Activated T-cell treated with anti-CD3 and anti-CD28 coated beads, Interleukin-2, amount 50 U/mL, for 72 hours (primary cell): ENCODE measurements at places on chromosomes 3 and 15. TPM values are rescaled to one million over a fixed set of nuclear protein-coding genes. Genes with fewer than 3 reads are reported as not detected.
A peak's percentile ranks its signal among the peaks of the same experiment; 100 is the strongest.

CASR gene
- total RNA-seq, result 0.17 TPM

TRH gene
- not detected for total RNA-seq

SH3GL3 gene
- total RNA-seq, result 0.19 TPM

LRRC34 gene
- 6.3 TPM for total RNA-seq

DNA sequence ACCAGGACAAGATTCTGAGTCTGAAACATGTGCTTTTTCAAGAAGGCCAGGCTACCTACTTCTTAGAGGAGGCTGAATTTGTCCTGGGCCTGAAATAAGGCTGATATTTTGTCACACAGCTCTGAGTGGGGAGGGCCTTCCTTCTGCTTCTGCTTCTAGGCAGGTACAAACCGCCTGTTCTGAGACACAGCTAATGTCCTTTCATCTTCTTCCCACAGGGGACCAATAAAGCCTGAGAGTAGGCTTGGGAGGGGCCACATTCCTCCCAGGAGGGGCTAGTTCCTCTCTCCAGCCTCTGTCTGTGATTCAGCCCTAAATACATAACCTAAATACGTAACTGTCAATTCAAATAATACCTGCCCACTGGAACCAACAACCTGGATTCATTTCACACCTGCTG lies 34.8 kb downstream of the CRYGS start:
- no peak for DNase-seq
- H3K27ac ChIP-seq, result no peak overlapping the region
- H3K36me3 ChIP-seq, result peaks cover 3% of the 10 kb centered on the region
- peaks cover 72% of the 10 kb centered on the region for H3K4me1 ChIP-seq
- H3K27me3 ChIP-seq, result no peaks in the 10 kb centered on the region

DNA sequence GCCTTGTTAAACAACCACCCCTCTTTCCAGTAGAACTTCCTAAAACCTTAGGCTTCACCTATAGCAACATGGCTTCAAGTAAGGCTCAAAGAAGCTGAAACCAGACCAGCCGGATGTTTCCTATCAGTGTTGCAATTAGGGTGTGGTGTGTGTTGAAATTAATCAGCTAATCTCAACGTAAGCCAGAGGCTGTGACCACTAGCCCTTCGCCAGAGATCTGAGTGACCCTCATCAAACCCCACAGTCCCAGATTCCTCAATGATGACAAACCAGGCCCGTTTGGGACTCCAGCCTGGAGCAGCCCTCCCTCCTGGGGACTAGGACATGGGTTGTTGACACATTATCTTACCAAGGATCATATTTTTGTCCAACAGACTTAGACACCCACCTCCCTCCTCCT lies 27.3 kb downstream of the CYP11A1 start:
- H3K4me1 ChIP-seq, result peaks cover 6% of the 10 kb centered on the region
- H3K27ac ChIP-seq, result no peak overlapping the region

- H3K4me1 ChIP-seq, result no peaks in the 10 kb centered on the region
- H3K27me3 ChIP-seq, result peaks cover 5% of the 10 kb centered on the region
- DNase-seq, result no peak
- no peak overlapping the region for H3K27ac ChIP-seq
- no peaks in the 10 kb centered on the region for H3K36me3 ChIP-seq
Measured at GRCh38 chr3:185717627-185718402, 107.0 kb downstream of the IGF2BP2 start.

- H3K4me1 ChIP-seq, result peaks cover 47% of the 10 kb centered on the region
- peak overlapping the region; percentile 73 for H3K27ac ChIP-seq
- no peaks in the 10 kb centered on the region for H3K27me3 ChIP-seq
- H3K4me3 ChIP-seq, result no peak overlapping the region
- no peak for DNase-seq
Measured at GRCh38 chr3:31615071-31615875, 82.5 kb downstream of the STT3B start.

DNA sequence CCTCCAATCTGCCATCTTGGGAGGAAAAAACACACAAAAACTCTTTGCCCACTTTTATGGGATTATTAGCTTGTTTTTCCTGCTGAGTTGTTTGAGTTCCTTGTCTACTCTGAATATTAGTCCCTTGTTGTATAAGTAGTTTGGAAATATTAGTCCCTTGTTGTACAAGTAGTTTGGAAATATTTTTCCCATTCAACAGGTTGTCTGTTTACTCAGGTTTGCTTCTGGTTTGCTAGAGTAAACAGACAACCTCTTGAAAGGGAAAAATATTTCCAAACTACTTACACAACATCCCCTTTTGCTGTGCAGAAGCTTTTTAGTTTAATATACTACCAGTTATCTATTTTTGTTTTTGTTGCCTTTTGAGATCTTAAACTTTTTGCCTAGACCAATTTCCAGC lies 193.3 kb upstream of the MANF start:
- no peak overlapping the region for H3K4me3 ChIP-seq
- DNase-seq, result no peak
- H3K27ac ChIP-seq, result peak overlapping the region; percentile 40
- H3K36me3 ChIP-seq, result peaks cover 4% of the 10 kb centered on the region

DNA sequence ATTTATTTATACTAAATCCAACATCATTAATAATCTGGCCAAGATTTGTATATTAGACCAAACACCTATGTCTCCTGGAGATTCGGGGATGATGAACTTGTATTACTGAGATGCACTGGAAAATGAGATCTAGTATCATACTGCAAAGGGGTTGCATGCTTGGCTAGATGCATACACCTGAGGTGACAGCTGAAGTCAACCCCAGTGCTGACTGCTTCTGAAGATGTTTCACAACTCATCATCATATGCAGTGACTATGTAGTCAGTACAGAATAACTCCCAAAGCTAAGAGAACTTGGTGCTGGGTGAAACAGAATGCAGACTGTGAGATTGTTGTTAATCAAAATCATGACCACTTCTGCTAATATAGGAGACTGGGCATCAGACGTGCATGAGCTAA lies 1114.2 kb downstream of the NSUN3 start:
- no peak for DNase-seq
- no peak overlapping the region for H3K4me3 ChIP-seq
- no peaks in the 10 kb centered on the region for H3K36me3 ChIP-seq
- H3K27ac ChIP-seq, result no peak overlapping the region

GRCh38 chr3:111737706-111738086 lies 121.4 kb upstream of the PHLDB2 start:
- peaks cover 29% of the 10 kb centered on the region for H3K4me1 ChIP-seq
- no peak overlapping the region for H3K4me3 ChIP-seq
- H3K27ac ChIP-seq, result no peak overlapping the region
- no peak for DNase-seq
- no peaks in the 10 kb centered on the region for H3K27me3 ChIP-seq

GRCh38 chr3:25690768-25691533 lies 26.2 kb upstream of the TOP2B start:
- H3K4me1 ChIP-seq, result no peaks in the 10 kb centered on the region
- no peak overlapping the region for H3K4me3 ChIP-seq
- peaks cover 10% of the 10 kb centered on the region for H3K27me3 ChIP-seq

DNA sequence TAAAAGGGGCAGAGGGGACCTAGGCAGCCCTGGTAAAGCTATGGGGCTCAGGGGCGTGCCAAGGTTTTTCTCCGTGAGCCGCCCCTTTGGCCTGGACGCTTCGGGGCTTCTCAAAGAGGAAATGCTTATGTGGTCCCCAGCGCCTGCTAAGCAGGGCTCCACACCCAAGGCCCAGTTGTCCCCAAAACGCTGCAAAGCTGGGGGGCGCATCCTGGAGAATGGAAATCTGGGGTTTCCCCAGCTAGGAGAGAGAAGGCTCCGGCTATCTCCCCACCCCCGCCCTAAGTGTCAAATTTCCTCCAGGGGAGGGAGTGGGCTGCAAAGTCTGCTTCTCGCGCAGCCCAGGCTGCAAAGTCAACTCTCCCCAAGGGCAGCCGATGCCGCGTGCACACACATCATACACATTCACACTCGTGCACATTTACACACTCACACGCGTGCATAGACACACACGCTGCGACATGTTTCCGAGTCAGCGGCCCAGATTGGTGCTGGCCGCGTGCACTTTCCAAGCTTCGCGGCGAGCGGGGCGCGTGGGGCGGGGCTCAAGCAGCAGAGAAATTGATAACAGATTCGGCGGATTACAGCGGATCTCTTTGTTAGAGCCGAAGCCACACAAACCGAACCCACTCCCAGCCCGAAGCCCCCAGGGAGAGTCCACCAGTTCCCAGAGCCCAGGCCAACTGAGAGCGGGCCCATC lies 4.5 kb downstream of the WNT5A start:
- peaks cover 74% of the 10 kb centered on the region for H3K27me3 ChIP-seq
- H3K36me3 ChIP-seq, result no peaks in the 10 kb centered on the region
- H3K4me1 ChIP-seq, result peaks cover 15% of the 10 kb centered on the region
- no peak for DNase-seq

DNA sequence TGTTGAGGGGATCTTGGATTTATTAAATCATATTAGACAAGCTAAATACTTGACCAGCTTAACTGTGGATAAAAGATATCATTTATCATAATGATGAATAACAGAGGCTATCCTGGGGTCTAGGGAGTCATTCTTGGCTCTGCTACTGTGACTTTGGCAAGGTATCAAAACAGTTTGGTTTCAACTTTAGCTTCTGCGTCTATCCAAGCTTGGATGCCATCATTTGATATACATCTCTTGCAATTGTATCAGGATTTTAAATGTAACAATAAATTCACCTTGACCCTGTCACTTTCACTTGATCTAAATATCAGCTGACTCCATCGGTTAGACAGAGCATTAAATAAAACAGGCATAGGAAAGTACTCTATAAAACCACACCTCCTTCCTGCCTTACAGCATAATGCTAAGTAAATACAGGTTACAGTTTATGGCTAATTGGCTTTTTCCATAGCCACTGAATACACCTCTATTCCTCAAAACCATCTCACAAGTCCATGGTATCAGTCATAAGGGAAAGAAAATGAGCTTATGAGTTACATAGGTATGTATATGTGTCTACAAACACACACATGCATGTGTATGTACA lies 262.9 kb downstream of the CTNNB1 start:
- no peak overlapping the region for H3K4me3 ChIP-seq
- no peaks in the 10 kb centered on the region for H3K27me3 ChIP-seq
- H3K4me1 ChIP-seq, result no peaks in the 10 kb centered on the region

DNA sequence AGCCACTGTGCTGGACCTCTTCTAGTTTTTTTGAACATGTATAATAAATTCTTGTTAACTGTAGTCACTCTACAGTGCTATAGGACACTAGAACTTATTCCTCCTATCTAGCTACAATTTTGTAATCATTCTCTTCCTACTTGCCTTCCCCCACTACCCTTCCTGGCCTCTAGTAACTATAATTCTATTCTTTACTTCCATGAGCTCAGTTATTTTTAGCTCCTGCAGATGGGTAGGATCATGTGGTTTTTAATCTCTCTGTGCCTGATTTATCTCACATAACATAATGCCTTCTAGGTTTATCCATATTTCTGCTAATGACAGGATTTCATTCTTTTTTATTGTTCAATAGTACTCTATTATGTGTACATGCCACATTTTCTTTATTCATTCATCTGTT lies 113.2 kb upstream of the FGF7 start:
- peaks cover 5% of the 10 kb centered on the region for H3K4me1 ChIP-seq
- H3K27me3 ChIP-seq, result no peaks in the 10 kb centered on the region
- no peak overlapping the region for H3K4me3 ChIP-seq
- DNase-seq, result no peak
- peaks cover 11% of the 10 kb centered on the region for H3K36me3 ChIP-seq

DNA sequence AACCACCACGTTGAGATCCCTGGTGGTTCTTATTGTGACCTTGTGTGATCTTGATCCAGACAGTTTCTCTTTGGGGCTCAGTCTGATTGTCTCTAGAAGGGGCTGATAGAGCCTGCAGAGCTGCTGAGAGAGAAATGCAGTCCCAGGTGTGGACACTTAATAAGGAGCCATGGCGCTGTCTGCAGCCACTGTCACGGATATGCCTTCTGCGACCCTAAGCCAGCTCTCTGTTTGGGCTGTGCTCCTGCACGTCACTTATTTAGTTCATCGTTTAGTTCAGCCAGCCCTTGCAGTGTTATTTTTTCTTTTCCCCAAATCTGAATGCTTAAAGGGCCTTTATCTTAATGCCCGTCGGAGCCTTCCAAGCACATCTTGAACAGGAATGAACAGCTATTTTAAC lies 12.0 kb downstream of the SLC6A1 start:
- no peak overlapping the region for H3K27ac ChIP-seq
- H3K4me3 ChIP-seq, result no peak overlapping the region
- peaks cover 20% of the 10 kb centered on the region for H3K27me3 ChIP-seq
- no peak for DNase-seq

DNA sequence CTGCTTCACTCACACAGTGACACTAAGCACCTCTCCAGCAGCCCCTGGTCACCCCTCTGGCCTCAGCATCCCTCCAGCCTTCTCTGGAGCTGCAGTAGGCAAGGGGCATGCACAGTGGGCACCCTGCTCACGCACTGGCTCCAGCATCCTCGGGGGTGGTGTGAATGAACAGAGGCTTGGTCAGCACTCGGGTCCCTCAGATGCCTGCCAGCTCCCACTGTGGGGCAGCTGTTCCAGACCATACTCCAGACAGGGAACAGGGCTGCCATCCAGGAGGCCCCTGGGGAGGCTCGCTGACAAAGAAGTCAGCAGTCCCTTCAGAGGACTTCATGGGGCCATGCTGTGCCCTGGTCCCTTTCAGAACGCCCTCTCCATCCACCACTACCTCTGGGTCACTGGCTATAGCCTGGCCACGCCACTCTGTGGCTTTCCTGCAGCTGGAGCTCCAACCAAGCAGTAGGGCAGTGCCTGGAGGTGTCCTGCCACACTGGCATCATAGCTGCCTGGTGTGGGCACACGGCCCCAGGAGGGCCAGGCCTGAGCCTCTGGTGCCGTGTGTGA lies 26.3 kb downstream of the ALS2CL start:
- H3K4me3 ChIP-seq, result no peak overlapping the region
- H3K36me3 ChIP-seq, result no peaks in the 10 kb centered on the region
- H3K27me3 ChIP-seq, result no peaks in the 10 kb centered on the region
- no peak overlapping the region for H3K27ac ChIP-seq

DNA sequence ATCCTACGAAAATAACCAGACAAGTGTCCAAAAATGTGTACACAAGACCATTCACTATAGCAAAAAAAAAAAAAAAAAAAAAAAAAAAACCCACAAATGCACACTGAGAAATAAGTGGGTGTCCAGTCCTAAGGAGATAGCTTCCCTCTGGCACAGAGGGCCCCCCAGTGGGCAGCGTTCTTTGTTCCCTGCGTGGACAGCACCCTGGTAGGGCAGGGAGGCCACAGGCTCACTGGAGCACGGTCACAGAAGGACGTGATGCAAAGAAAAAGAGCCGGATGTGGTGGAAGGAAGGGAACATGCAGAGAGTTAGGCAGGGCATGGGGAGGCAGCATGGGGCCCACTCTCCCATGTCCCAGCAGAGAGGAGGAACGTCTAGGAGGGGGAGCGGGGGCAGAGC lies 210.7 kb upstream of the NSMCE3 start:
- H3K36me3 ChIP-seq, result no peaks in the 10 kb centered on the region
- no peak overlapping the region for H3K4me3 ChIP-seq
- DNase-seq, result no peak
- peaks cover 9% of the 10 kb centered on the region for H3K27me3 ChIP-seq
- no peaks in the 10 kb centered on the region for H3K4me1 ChIP-seq

DNA sequence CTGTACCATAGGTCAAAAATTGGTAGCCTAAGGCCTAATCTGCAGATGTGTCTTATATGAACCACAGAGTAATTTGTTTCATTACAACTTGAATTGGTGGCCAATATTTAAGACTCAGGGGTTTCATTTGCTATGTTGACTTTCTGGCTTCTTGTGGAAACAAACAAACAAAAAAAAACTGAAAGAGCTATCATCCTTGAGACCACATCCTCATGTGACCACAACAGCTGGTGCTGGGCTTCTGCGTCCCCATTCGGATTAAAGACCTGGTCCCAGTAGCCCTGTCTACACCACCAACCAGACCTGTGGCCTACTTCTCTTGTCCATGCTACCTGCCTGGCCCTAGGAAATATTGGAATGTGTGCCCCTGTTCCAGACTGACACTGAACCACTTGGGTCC lies 61.7 kb downstream of the STRIT1 start:
- no peaks in the 10 kb centered on the region for H3K27me3 ChIP-seq
- no peaks in the 10 kb centered on the region for H3K4me1 ChIP-seq
- no peak overlapping the region for H3K4me3 ChIP-seq
- H3K27ac ChIP-seq, result no peak overlapping the region
- DNase-seq, result no peak
